ENCODE measurements at places on chromosomes 7 and 10. TPM values are rescaled to one million over a fixed set of nuclear protein-coding genes. Genes with fewer than 3 reads are reported as not detected.

The PIK3AP1 gene
- 68.2 TPM for total RNA-seq

The IRF5 gene
- total RNA-seq: 18.8 TPM

GRCh38 chr7:36639826-36640225, 84.5 kb downstream of the AOAH start:
- peak; percentile 18 for DNase-seq

DNA sequence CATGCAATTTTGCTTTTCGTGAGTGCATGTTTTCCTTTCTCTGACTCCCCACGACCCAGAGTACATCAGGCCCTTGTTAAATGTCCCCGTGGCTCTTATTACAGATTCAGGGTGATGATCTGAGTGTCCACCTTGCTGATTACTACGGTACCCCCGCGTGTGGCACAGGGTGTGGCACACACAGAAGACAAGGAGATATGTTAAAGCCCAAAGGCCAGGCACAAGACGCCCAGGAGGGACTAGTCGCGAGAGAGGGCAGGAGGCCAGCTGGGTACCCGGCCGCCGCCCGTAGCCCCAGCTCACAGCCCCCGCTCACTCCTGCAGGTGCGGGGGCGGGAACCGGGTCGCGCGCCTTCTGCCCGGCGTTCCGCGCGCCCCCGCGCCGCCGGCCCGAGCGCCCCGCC, 281 bp upstream of the EXOC6 start:
- no peak for DNase-seq

- no peak for DNase-seq
These were observed 2.2 kb upstream of the CCDC3 start for GRCh38 chr10:13003759-13004158.

DNA sequence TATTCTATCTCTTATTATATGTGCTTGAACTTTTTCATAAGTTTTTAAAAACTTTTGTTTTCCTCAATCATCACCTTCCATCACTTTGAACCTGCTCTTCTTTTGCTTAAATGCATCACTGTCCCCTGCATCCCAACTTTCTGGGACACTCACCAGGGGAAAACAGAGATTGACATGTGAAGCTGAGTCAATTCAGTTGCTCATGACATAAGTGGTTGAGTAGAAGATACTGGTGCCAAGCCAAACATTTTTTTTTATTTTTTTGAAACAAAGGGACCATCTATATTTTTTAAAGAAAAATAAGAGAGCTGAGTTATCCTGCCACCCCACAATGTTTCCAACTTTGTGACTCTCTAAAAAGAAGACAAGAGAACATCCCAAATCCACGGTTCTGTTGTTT, 61.8 kb upstream of the AHR start:
- DNase-seq: no peak

DNA sequence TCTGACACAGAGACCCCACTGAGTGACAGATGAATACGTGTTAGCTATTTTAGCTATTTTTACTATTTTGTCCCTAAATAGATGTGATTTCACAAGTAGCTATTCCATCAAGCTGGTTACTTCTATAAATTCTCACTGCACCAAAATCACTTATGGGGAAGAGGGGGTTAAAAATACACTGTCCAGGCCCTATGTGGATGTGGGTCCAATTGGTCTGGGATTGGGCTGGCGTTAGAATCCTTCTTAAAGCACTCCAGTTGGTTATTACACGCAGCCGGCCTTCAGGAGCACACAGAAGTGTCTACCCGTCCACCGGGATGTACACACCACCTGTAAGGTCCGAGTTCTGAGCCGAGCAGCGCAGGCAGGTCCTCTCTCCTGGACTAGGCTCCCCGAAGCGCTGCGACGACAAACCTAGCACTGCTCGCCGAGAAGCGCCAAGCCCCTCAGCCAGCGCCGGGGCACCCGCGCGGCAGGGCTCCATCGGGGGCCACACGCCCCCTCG, 222.3 kb upstream of the MKLN1 start:
- DNase-seq: peak; percentile 36

GRCh38 chr7:55576753-55577152, 4.5 kb upstream of the VOPP1 start:
- DNase-seq: no peak

DNA sequence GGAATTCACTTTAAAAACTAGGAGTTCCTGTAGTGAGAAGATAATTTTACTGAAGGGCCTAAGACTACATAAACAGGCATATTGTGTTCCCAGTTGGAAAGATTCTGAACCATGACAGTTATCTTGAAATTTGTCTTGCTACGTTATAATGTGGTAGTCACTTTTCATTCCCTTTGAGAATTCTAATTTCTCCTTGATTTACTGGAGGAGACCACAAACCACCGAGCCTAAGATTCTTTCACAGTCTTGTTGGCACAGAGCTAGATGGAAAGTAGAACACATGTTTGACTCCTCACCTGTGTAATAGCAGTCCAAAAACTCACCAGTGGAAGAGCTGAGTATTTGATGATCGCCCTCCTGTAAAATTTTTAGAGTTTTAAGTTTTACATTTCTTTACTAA, 4.9 kb downstream of the ARMC10 start:
- no peak for DNase-seq

- no peak for DNase-seq
These were observed 5.2 kb downstream of the CSTF2T start for GRCh38 chr10:51694086-51694768.

GRCh38 chr7:54189330-54189729, 352.8 kb upstream of the VSTM2A start:
- no peak for DNase-seq

DNA sequence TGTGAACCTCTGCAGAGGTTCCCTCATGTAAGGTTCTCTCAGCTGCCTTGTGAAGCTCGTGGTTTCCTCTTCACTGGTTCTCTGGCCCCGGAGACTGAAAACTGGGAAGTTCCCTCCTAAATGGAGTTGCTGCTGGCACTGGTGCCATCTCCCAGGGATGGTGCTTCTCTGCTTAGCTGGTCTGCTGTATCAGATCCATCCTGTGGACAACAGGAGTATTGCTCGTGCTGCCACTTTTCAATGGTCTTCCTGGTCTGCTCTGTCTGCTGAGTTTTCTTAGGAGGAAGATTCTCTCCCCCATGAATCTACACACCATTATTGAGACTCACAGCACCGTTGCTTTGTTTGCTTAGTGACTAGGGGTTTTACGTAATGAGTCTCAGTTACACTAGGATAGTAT, 247.8 kb downstream of the OTUD1 start:
- DNase-seq: no peak

GRCh38 chr10:30755441-30755953, 125.9 kb upstream of the LYZL2 start:
- DNase-seq: no peak

GRCh38 chr10:75043256-75044131, 68.0 kb upstream of the SAMD8 start:
- no peak for DNase-seq

DNA sequence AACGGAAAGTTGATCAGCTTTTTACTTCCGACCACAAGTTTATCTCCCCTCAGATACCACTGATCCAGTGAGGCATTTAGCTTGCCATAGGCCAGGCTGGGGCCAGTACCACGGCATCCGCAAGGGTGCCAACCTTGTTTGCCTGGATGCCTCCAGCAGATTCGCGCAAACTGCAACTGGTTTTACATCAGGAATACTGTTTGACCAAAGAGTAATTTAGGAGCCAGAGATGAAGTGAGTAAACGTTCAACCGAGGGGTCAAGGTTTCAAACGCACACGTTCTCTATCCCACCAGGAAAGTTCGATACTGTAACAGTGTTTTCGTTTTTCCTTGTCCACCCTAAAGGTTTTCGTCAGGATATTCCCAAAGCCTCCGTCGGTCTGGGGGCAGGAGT, 266 bp upstream of the MDFIC start:
- DNase-seq: no peak
